ENCODE measurements at places on chromosomes 12 and 14. TPM values are rescaled to one million over a fixed set of nuclear protein-coding genes. Genes with fewer than 3 reads are reported as not detected.

TMTC2 gene
- total RNA-seq = 83.6 TPM

NUAK1 gene
- total RNA-seq = 3.0 TPM

CCDC177 gene
- not detected for total RNA-seq

KCNK10 gene
- not detected for total RNA-seq

TMEM106C gene
- total RNA-seq = 90.7 TPM

TSPAN8 gene
- total RNA-seq = 15.5 TPM

PLCZ1 gene
- 0.18 TPM for total RNA-seq

OR4N2 gene
- total RNA-seq = not detected

All from fibroblast of the aortic adventitia (primary cell).